ENCODE measurements at places on chromosomes 7 and 10.

DNA sequence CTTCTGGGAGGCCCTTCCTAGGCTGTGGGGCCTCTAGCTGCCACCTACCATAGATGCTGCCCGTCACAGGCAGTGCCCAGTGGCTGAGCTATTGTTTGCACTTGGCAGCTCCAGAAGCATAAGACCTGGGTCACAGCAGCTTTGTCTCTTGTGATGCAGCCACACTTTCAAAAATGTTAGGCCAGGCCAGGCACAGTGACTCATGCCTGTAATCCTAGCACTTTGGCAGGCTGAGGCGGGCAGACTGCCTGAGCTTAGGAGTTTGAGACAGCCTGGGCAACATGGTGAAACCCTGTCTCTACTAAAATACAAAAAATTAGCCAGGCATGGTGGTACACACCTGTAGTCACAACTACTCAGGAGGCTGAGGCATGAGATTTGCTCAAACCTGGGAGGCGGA is 9.5 kb upstream of the KAZALD1 start:
- DNase-seq, result no peak

- no peak for DNase-seq
These were observed 1.6 kb downstream of the P4HA1 start for GRCh38 chr10:73094986-73095480.

DNA sequence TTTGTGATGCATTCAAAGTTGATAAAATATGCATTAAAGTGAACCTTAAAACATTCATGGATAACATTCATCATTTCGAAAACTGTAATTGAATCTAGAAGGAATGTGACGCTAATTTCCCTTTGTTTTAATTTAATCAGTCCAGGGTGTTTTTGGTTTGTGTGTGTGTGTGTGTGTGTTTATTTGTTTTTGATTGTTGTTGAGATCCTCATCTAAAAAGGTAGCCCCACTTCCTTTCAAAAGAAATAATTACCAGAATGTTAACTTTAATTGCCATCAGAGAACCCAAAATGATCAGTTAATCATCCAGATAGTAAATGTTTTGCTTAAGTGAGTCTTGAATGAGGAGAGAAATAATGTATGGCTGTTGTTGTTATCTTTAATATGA is 74.5 kb upstream of the PTPRZ1 start:
- DNase-seq, result no peak

DNA sequence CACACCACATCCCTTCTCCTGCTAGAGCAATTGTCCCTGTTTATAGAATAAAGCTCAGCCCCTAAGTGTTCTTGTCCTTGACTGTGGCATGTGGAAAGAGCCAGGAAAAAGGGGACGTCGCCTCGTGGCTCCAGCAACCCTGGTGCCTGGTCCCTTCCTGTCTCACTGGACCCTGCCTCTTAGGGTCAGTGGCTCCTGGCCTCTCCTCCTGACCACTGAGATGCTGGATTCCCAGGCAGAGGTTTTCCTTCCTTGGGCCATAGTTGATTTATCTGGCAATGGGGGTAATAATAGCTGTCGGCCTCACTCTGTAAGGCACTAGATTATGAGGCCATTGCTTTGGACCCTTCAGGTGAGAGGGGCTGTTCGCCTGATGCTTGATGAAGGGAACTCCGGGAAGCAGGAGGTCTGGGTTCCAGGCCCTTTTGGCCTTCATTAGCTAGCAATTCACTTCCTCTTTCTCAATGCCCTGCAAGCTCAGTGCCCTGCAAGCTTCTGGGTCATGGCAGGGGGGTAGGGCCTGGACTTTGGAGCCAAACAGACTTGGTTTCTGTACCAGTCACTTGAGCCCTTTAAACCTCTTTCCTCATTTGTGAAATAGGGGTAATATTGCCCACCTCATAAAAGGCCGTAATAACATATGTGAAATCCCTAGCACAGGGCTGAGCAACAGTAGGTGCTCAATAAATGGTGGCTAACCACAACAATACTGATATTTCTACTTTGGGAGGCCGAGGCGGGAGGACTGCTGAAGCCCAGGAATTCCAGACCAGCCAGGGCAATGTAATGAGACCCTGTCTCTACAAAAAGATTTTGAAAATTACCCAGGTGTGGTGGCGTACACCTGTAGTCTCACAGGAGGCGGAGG is 1.1 kb downstream of the ASL start:
- DNase-seq, result no peak

DNA sequence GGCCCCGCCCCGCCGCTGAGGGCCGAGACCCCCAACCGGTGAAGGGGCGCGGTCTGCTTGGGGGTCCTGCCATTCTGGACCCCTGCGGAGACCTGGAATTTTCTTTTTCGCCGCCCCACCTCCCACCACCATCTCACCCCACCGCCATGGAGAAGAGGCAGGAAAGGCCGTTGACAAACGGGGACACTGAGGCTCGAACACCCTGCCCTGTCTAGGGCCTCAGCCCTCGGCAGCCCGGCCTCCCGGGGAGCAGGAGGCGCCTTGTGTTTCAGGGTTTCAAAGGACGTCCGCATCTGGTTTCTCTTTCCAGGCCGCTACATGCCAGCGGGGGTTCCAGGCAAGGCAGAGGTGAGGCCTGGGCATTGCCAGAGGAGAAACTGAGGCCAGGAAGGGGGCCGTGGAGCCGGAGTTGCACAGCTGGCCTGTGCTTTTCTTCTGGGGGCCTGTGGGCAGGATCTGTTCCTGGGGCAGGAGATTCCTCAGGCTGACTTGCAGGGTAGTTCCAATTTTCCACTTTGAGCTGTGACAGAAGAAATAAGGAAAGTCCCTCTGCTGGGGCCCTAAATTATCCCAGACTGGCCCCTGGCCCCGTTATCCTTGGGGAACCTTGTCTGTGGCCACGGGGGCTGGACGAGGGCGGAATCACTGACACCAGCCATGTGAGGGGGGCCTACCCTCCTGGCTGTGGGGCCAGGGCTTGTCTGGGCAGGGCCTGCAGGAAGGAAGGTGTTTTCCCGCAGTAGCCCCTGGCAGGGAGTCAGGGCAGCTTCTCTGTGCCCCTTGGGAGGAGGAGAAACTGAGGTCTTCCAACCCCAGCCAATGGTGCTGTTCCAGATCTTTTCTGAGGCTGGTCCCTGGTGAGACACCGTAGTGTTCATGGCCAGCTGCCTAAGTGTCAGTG is 900 bp upstream of the MICALL2 start:
- DNase-seq, result peak; percentile 48

Data from GM10248 (cell line).